ENCODE measurements at places on chromosomes 2 and 18.

- no peak for DNase-seq
Observed at GRCh38 chr2:19690429-19690828, 211.4 kb downstream of the TTC32 start.

GRCh38 chr2:229910832-229911412 lies 10.9 kb downstream of the TRIP12 start:
- no peak for DNase-seq

DNA sequence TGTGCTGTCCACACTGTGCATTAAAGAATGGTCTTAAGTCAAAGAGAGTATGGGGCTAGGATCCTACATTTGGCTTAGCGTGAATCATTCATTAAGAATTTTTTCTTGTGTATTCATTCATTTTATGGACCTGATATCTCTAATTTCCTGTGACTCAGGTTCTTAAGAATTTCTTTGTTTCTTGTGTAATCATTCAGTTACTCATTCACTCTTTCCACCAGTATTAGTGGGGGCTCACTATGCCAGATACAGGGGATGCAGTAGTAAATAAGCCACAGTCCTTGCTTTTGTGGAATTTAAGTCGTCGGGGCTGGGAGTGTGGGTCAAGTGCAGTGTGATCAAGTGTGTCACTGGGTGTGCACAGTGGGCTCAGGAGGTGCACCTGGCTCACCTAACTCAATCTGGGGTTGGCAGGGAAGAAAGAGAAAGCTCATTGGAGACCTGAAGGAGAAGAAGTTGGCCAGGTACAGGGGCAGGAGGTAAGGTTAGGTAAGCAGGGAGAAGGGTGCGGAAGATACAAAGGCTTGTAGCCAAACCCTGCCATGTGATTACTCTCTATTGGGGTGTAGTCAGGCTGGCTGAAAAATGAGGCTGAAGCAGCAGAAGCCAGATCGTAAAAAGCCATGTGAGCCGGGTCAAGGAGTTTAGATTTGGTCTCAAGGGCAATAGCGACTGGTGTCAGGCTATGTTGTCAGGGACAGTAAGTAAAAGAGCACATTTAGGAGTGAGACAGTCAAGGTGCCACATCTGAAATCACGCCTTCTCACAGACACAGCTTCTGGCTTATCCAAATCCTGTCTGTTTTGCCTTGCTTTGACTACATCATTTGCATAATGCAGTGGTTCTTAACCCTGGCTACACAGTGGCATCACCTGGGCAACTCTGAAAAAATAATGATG lies 67.2 kb downstream of the KCTD1 start:
- DNase-seq = peak; percentile 45

GRCh38 chr2:71596011-71596410 lies 142.7 kb downstream of the DYSF start:
- no peak for DNase-seq

DNA sequence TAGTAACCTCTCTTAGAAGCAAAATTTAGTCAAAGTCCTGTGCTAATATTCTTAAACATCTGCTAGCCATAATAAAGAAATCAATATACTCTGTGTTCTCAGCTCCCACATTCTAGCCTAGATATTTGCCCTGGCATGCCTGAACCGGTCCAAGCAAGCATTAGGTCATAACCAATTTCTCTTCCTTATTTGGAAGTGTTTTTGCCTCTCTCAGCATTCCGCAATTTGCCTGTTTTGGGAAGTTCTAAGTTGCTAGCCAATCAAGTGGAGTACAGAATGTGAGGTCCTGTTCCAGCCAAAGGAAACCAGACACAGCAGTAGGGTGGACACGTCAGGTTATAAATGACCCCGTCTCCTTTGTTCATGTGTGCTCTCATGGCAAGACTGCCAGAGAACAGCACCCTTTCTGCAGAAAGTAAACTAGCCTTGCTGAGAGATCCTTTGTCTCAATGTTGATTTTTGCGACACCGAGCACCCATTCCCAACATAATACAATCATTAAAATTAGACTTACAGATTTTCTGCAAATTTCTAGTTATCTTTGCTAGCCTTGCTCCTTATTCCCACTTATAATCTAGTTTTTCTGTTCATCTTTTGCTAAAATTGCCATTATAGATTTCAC lies 13.0 kb upstream of the SULT1C4 start:
- DNase-seq = no peak

- no peak for DNase-seq
Observed at GRCh38 chr2:26469092-26469710, 8.7 kb downstream of the OTOF start.

DNA sequence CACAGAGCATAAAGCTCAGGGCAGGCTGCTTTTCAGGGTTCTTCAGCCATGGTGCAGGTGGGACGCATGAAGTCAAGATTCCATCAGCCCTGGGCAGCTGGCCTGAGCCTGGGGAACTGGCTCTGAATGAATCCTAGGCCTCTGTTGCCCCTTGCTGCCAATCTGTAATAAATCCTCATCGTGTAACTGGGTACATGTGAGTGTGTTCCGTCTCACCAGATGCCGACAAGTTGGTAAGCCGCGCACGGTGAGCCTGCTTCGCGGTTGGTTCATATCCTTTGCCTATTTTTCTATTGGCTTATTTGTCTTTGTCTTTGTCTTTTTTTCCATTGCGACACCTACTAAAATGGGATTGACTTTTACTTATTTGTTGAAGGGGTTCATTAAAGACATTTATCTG lies 27.7 kb downstream of the B3GNT7 start:
- DNase-seq = no peak

- no peak for DNase-seq
Observed at GRCh38 chr2:154620471-154620870, 78.0 kb upstream of the KCNJ3 start.

DNA sequence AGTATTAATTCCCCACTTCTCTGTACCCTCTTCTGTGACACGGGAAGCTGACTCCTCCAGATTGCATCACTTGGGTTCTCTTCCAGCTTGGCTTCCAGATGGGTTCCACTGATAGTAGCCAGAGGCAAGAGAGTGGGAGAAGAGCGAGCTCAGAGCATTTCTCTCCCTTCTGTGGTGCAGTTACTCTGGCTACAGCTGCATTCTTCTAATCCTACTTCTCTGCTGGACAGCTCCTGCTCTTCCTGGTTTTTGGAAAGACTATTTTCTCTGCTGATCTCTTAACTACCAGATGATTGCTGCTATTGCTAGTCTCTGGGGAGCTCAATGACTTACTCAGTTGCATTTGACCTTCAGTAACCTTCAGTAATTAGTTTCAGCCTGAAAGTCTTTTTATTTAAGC lies 187.5 kb upstream of the MAP2 start:
- no peak for DNase-seq

DNA sequence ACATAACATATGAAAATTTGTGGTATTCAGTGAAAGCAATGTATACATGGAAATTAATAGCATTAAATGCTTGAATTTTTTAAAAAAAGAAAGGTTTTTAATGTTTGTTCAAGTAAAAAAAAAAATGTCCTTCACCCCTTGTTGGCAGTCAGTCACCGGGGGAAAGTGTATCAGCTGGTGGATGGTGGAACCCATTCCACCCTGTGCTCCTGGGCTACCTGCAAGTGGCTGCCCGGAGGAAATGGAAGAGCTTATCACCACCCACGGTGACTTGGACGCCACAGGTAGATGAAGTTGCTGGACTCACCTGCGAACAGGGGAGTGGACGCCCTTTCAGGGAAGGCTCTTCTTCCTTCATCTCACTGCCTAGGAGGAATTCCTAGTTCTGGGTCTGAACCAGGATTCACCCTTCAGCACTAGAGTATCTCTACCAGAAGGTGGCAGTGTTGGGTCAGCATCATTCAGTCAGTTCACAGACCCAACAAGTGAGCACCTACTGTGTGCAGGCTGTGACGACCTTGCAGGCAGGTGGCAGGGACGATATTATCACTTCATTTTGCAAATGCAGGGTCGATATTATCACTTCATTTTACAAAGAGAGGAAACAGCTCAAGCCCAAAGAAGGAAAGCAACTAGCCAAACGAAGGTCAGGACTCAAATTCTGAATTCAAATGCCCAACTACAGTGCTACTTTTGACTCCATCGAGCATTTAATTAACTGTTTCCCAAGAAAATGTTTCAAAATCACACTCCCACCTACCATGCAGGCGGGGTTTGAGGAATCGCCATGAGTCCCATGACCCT lies 35.8 kb downstream of the CIB4 start:
- peak; percentile 4 for DNase-seq

DNA sequence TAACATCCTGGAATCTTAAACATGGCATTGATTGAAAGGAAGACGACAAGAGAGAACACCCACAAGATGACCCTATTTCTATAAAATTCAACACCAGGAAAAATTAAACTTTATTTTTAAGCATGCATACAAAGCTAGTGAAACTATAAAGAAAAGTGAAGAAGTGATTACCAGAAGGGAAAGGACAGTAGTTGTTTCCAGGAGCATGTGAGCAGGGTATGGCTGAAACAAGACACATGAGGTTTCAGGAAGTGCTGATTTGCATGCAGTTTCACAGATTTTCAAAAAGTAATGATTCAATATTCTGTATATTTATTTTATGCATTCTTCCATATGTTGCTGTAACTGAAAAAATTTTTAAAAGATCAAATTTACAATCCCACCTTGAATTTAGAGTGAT lies 24.6 kb upstream of the DAW1 start:
- DNase-seq = no peak

DNA sequence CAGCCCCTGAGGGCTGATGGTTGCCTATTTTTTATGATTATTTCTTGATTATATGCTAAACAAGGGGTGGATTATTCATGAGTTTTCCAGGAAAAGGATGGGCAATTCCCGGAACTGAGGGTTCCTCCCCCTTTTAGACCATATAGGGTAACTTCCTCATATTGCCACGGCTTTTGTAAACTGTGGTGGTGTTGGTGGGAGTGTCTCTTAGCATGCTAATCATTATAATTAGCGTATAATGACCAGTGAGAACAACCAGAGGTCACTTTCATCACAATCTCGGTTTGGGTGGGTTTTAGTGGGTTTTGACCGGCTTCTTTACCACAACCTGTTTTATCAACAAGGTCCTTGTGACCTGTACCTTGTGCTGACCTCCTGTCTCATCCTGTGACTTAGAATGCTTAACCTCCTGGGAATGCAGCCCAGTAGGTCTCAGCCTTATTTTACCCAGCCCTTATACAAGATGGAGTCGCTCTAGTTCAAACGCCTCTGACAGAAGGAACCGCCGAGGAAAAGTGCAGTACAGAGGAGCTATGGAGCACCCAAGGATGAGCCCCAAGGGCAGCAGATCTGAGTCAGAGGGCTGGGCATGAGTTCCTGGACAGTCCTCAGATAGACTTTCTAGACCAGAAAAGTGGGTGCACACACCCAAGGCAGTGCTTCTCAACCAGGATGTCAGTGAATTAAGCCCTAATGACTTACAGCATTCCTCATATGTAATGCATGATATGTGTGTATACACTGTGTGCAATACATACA lies 37.1 kb upstream of the ASAP2 start:
- DNase-seq = no peak

- DNase-seq = no peak
Observed at GRCh38 chr2:112924821-112925220, 13.9 kb downstream of the IL37 start.

- DNase-seq = no peak
Observed at GRCh38 chr2:197710424-197711042, 5.4 kb downstream of the MARS2 start.

GRCh38 chr2:99481527-99481926 lies 8.3 kb downstream of the REV1 start:
- no peak for DNase-seq

DNA sequence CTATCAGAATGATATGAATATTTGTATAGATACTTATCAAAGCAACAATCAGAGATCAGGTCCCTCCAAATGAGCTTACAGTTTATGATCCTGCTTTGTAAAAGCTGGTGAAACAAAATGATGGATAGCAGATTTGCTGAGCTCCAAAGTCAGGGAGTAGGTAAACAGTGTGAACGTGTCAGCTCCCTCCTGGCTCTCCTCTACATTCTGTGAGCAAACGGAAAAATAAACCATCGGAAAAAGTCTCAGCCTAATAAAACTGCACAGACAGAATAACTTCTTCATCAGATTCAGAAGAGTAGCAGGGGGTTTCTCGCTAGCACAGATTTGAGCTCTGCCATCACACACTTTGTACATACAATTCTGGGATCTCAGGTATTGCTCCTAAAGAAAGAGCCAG lies 51.3 kb downstream of the BCL11A start:
- no peak for DNase-seq

GRCh38 chr2:6951046-6951445 lies 33.8 kb downstream of the RNF144A start:
- DNase-seq = no peak

GRCh38 chr2:208179028-208179609 lies 10.7 kb downstream of the C2orf80 start:
- DNase-seq = no peak

DNA sequence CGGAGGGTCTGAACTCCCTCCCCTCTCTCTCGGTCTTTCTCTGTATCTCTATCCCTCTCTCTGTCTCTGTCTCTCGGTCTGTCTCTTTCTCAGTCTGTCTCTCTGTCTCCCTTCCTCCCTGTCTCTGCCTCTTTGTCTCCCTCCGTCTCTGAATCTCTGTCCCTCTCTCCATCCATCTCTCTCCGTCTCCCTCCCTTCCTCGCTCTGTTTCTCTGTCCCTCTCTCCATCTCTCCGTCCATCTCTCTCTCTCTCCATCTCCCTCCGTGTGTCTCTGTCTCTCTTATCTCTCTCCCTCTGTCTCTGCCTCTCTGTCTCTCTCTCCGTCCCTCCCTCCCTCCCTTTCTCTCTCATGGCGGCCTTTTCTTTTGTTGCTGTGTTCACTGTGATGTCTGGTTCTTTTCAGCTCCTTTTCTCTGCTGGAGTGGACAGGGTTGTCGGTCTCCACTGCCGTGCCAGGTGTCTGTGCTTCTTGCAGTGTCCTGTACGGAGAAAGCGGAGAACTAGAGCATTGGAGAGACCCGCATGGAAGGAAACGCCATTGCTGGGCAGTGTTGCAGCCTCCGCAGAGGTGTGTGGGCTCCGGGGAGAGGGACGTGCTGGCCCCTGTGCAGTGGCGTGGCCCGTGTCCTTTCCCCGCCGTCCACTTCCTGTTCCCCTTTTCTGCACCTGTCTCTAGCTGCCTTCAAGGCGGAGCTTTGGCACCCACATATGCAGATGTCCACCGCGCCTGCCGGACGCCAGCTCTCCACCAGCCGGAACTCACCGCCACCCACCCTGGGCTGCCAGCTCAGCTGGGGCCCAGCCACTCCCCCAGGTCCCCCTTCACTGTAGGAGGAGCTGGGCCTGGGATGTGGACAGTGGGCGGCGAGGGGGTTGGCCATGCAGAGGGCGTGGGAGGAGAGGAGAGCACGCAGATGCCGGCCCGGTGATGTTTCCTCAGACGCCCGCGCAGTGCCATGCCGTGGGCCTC lies 113.1 kb downstream of the NFATC1 start:
- DNase-seq = no peak

GRCh38 chr2:24898122-24899109 lies 21.6 kb downstream of the ADCY3 start:
- DNase-seq = no peak
